ENCODE measurements at places on chromosomes 11 and 22. TPM values are rescaled to one million over a fixed set of nuclear protein-coding genes. Genes with fewer than 3 reads are reported as not detected.

Gene MICALL1
- 42.8 TPM for total RNA-seq

Gene ARHGAP8
- total RNA-seq, result not detected

Gene NNMT
- 821 TPM for total RNA-seq

Gene FERMT3
- 13.1 TPM for total RNA-seq

Gene FOXR1
- not detected for total RNA-seq

Gene LRRC74B
- not detected for total RNA-seq
